ENCODE measurements at places on chromosomes 16 and 17. TPM values are rescaled to one million over a fixed set of nuclear protein-coding genes. Genes with fewer than 3 reads are reported as not detected.

DNA sequence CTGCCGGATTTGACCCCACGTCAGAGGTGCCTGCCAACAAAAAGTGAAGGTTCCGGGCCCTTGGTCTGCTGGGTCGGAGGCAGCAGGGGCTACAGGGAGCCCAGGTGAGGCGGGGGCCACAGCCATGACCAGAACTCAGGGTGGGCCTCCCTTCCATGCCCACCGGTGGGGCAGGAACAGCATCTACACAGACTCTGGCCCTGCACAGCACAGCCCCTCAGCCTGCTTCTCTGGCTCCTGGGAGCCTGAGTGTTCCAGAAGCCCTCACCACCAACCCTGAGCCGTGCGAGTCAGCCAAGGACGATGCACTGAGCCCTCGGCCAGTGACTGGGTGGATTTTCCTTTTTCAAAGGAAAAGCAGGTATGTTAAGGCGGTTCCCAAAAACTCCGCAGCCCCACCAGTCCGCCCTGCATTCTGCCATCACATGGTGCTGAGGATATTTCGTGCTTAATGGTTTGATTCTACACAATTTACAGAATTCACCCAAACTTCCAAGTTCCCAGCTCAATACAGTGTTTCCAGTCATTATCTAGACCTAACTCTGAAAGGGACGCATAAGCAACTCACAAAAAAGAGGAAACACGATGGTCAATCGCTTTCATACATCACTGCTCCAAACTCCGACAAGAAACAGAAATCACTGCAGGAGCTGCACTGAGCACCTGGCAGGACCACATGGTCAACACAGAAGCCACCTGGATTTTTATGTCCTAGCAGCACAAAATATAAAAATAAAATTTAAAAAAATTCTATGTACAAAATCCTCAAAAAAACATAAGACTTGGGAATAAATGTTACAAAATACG lies 19.4 kb upstream of the C16orf95 start:
- no peaks in the 10 kb centered on the region for H3K4me1 ChIP-seq
- H3K36me3 ChIP-seq, result peaks cover 68% of the 10 kb centered on the region
- H3K27ac ChIP-seq, result no peak overlapping the region

DNA sequence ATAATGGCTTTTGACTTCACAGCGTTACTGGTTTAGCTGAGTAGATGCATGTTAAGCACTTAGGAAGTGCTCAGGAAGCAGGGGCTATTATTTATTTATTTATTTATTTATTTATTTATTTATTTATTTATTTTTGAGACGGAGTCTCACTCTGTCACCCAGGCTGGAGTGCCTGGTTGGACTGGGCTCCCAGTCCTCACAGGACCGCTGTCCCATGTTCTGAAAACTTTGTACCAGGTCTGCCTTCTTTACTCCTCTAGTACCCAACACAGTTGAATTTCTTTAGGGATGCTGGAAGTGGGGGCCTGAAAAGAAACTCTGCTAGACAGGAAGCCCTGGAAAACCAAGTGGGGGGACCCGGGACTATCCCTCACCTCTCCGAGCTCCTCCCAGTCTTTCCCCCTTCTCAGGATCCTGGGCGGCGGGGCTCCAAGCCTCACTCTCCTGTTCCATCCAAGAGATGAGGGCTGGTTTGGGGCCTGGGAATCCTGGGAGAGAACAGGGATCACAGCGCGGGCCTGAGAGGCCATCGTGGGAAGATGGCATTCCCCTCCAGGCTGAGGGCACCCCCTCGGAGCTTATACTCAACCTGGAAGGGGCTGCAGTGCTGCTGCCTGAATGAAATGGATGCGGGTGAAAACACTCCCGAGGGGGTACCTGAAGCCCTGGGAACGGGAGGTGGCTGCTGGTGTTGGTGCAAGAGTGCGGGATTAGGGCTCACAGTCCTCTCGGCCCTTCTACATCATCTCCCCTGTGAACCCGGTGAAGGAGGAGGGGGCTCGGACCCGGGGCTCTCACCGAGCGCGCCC lies 674 bp downstream of the ZNF688 start:
- no peaks in the 10 kb centered on the region for H3K27me3 ChIP-seq
- H3K36me3 ChIP-seq, result no peaks in the 10 kb centered on the region
- H3K27ac ChIP-seq, result peak overlapping the region; percentile 89
- DNase-seq, result no peak
- peak overlapping the region; percentile 93 for H3K4me3 ChIP-seq
- peaks cover 77% of the 10 kb centered on the region for H3K4me1 ChIP-seq

DNA sequence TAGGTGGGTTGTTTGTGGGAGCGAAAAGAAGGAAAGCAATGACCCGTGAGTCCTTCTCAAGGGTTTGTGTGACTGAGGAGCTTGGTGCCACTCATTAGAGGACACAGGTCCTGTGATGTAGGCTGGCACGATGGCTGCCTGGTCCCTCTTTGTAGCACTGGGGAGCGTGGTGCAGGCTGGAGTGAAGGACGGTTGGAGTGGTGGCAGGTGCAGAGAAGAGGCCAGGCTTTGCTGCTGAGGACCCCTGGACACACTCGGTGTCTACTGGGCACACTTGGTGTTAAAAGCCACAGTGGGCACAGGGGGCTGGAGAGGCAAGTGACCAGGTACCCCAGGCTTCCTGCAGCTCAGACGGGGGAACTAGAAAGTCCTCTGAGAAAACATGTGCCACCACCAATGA lies 106.0 kb downstream of the NTN1 start:
- H3K27ac ChIP-seq, result no peak overlapping the region
- no peak for DNase-seq
- H3K4me1 ChIP-seq, result no peaks in the 10 kb centered on the region
- H3K4me3 ChIP-seq, result no peak overlapping the region

DNA sequence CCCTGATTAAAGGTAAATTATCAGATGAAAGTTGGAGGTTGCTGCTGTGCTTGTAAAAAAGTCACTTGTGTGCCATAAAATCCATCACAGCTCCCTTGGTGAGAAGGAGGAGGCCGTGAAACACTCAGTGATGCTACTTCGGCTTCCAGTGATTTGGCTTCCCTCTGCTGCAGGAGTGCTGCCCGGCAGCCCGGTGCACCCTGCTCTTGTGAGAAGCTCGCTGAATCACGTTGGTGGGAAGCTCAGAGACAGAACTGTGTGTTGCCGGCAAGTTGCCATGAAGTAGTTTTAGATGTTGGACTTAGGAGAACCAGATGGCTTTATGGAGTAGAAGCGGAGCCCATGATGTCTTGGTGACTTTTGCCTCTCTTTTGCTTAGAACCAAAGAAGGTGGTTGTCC lies 33.3 kb downstream of the MSI2 start:
- H3K4me3 ChIP-seq, result no peak overlapping the region
- H3K27me3 ChIP-seq, result no peaks in the 10 kb centered on the region
- H3K27ac ChIP-seq, result no peak overlapping the region
- DNase-seq, result no peak
- peaks cover 15% of the 10 kb centered on the region for H3K36me3 ChIP-seq

Gene DPEP3
- total RNA-seq, result not detected

- H3K36me3 ChIP-seq, result no peaks in the 10 kb centered on the region
- H3K27ac ChIP-seq, result no peak overlapping the region
- H3K4me3 ChIP-seq, result no peak overlapping the region
Measured at GRCh38 chr17:183021-183420, 1.6 kb upstream of the DOC2B start.

DNA sequence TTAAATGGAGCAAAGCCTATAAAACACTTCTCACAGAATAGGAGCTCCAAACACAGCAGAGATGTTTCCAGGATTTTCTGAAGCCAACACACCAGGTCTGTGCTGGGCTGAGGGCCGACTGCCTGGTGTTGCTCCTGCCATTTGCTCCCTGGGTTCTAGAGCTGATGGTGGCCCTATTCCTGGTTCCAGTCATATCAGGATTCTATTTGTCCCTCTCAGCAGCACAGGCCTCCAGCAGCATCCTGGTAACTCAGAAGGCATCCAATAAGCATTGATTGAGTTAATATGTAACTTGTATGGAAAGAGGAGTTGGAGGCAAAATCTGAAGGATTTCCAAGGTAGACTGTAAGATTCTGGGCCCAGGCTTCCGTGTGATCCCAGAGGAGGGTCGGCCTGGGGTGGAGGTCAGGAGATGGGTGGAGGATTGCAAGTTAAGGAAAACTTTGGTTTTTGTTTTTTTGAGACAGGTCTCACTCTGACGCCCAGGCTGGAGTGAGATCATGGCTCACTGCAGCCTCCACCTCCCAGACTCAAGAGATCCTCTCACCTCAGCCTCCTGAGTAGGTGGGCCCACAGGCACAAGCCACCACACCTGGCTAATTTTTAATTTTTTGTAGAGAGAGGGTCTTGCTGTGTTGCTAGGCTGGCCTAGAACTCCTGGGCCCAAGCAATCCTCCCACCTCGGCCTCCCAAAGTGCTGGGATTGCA lies 5.7 kb downstream of the NUPR1 start:
- peaks cover 58% of the 10 kb centered on the region for H3K4me1 ChIP-seq
- no peak overlapping the region for H3K27ac ChIP-seq
- H3K36me3 ChIP-seq, result peaks cover 3% of the 10 kb centered on the region

- DNase-seq, result no peak
- peaks cover 48% of the 10 kb centered on the region for H3K4me1 ChIP-seq
- no peaks in the 10 kb centered on the region for H3K27me3 ChIP-seq
Measured at GRCh38 chr16:11495066-11495407, 91.7 kb downstream of the LITAF start.

GRCh38 chr16:13098536-13098935 lies 197.1 kb downstream of the SHISA9 start:
- H3K4me3 ChIP-seq, result no peak overlapping the region
- H3K4me1 ChIP-seq, result no peaks in the 10 kb centered on the region
- H3K27ac ChIP-seq, result no peak overlapping the region
- H3K36me3 ChIP-seq, result no peaks in the 10 kb centered on the region
- no peak for DNase-seq

DNA sequence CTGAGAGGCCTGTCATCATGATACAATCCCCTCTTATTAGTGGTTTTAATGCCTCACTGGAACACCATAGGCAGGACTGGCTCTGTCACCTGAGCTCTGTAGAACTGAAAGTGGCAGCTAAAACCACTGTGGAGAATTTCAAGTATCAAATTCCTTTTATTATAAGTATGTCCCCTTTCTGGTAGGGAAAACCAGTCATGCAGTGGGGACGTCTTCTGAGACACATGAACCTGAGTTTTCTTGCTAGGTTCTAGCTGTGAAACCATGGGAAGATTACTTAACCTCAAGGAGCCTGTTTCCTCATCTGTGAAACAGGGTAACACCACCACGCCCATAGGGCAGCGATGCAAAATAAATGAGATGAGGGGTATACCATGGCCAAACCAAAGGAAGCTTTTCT lies 4.7 kb downstream of the VAC14 start:
- no peaks in the 10 kb centered on the region for H3K36me3 ChIP-seq
- no peaks in the 10 kb centered on the region for H3K27me3 ChIP-seq
- no peak for DNase-seq
- no peak overlapping the region for H3K27ac ChIP-seq
- no peak overlapping the region for H3K4me3 ChIP-seq

Gene ALOX12
- not detected for total RNA-seq

- H3K4me3 ChIP-seq, result peak overlapping the region; percentile 97
- H3K27me3 ChIP-seq, result no peaks in the 10 kb centered on the region
- peaks cover 38% of the 10 kb centered on the region for H3K4me1 ChIP-seq
- peak overlapping the region; percentile 67 for H3K27ac ChIP-seq
Measured at GRCh38 chr17:5468075-5468473, 708 bp downstream of the DHX33 start.

DNA sequence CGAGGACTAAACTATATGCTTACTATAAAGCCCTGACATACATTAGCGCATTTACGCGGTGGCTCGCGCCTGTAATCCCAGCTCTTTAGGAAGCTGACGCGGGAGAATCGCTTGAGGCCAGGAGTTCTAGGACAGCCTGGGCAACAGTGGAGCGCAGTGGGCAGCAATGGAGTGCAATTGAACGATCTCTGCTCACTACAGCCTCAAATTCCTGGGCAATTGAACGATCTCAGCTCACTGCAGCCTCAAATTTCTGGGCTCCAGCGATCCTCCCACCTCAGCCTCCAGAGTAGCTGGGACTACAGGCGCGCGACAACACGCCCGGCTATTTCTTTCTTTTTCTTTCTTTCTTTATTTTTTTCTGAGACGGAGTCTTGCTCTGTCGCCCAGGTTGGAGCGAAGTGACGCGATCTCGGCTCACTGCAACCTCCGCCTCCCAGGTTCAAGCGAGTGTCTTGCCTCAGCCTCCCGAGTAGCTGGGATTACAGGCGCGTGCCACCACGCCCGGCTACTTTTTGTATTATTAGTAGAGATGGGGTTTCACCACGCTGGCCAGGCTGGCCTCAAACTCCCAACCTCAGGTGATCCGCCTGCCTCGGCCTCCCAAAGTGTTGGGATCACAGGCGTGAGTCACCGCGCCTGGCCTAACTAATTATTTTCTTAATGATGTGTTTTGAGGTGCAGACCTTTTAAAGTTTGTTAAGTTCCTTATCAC lies 506 bp upstream of the COG7 start:
- peaks cover 2% of the 10 kb centered on the region for H3K36me3 ChIP-seq
- H3K27ac ChIP-seq, result peak overlapping the region; percentile 90
- DNase-seq, result no peak
- no peaks in the 10 kb centered on the region for H3K27me3 ChIP-seq
- peak overlapping the region; percentile 87 for H3K4me3 ChIP-seq
